ENCODE measurements at places on chromosomes 12 and 14. TPM values are rescaled to one million over a fixed set of nuclear protein-coding genes. Genes with fewer than 3 reads are reported as not detected.

KRT83 gene
- not detected for total RNA-seq

PELI2 gene
- 4.2 TPM for total RNA-seq

OTOGL gene
- total RNA-seq = not detected

TMEM121 gene
- total RNA-seq = 3.5 TPM

PLEKHD1 gene
- total RNA-seq = 0.07 TPM

MMP19 gene
- total RNA-seq = 1.2 TPM

PTGES3 gene
- total RNA-seq = 203 TPM

TRIAP1 gene
- total RNA-seq = 39.1 TPM

EID3 gene
- total RNA-seq = 1.3 TPM

HOXC12 gene
- not detected for total RNA-seq

RASSF8 gene
- 29.6 TPM for total RNA-seq

GLIPR1L1 gene
- total RNA-seq = not detected

L3HYPDH gene
- 19.5 TPM for total RNA-seq

PPP1R36 gene
- total RNA-seq = 0.12 TPM

SRGAP1 gene
- 14.5 TPM for total RNA-seq

PAPOLA gene
- 57.7 TPM for total RNA-seq
